ENCODE measurements at places on chromosomes 2 and 18. TPM values are rescaled to one million over a fixed set of nuclear protein-coding genes. Genes with fewer than 3 reads are reported as not detected.

DNAJC5G gene
- not detected for total RNA-seq

TMEM178A gene
- 0.43 TPM for total RNA-seq

ABHD1 gene
- total RNA-seq, result 0.20 TPM

HOXD1 gene
- not detected for total RNA-seq

KCNK3 gene
- total RNA-seq, result not detected

NEU4 gene
- total RNA-seq, result 0.38 TPM

BOD1L2 gene
- not detected for total RNA-seq

DYNAP gene
- total RNA-seq, result not detected

TAF1B gene
- total RNA-seq, result 49.4 TPM

C2orf78 gene
- not detected for total RNA-seq

Measured in activated CD4-positive, alpha-beta memory T cell treated with anti-CD3 and anti-CD28 coated beads, Interleukin-2, amount 10 ng/mL, durations not matched to agents 7 days and 5 days (primary cell).